Urinary bladder (tissue), 4 donors: ENCODE measurements at places on chromosomes 3 and 15. TPM values are rescaled to one million over a fixed set of nuclear protein-coding genes. Genes with fewer than 3 reads are reported as not detected.

The KBTBD13 gene
- polyA plus RNA-seq, result 0.19 TPM

The NOX5 gene
- 0.19 TPM for polyA plus RNA-seq

The RBPMS2 gene
- 90.9 TPM for polyA plus RNA-seq

The PCOLCE2 gene
- polyA plus RNA-seq, result 82.8 TPM

The UROC1 gene
- polyA plus RNA-seq, result 0.03 TPM

The GP5 gene
- 0.10 TPM for polyA plus RNA-seq

The UBAP1L gene
- 1.9 TPM for polyA plus RNA-seq

The LIPH gene
- polyA plus RNA-seq, result 2.8 TPM

The RTF1 gene
- polyA plus RNA-seq, result 30.5 TPM

The LMAN1L gene
- 0.33 TPM for polyA plus RNA-seq

The KIF9 gene
- polyA plus RNA-seq, result 11.3 TPM

The C2CD4A gene
- polyA plus RNA-seq, result 0.05 TPM

The NEK10 gene
- 2.0 TPM for polyA plus RNA-seq

The CISH gene
- polyA plus RNA-seq, result 7.9 TPM

The BUB1B gene
- 0.27 TPM for polyA plus RNA-seq

The CLRN1 gene
- not detected for polyA plus RNA-seq

The DUOXA1 gene
- polyA plus RNA-seq, result 12.1 TPM

The TRIM59 gene
- polyA plus RNA-seq, result 2.4 TPM

The GOLGA8A gene
- polyA plus RNA-seq, result 13.3 TPM

The CYP8B1 gene
- 0.10 TPM for polyA plus RNA-seq

The EIF4E3 gene
- polyA plus RNA-seq, result 22.8 TPM

The THBS1 gene
- polyA plus RNA-seq, result 244 TPM

The MYO5C gene
- polyA plus RNA-seq, result 4.0 TPM

The SCN11A gene
- 0.32 TPM for polyA plus RNA-seq

The GREM1 gene
- 1.2 TPM for polyA plus RNA-seq

The LARP6 gene
- polyA plus RNA-seq, result 16.7 TPM

The CLDN16 gene
- polyA plus RNA-seq, result 0.16 TPM

The ATG7 gene
- 14.1 TPM for polyA plus RNA-seq

The SPINK8 gene
- polyA plus RNA-seq, result not detected

The FILIP1L gene
- 75.1 TPM for polyA plus RNA-seq

The PCYT1A gene
- 33.2 TPM for polyA plus RNA-seq

The GOLGA8T gene
- polyA plus RNA-seq, result 0.13 TPM

The SLC27A2 gene
- polyA plus RNA-seq, result 1.9 TPM

The PPP1R2 gene
- 47.7 TPM for polyA plus RNA-seq

The AQP9 gene
- polyA plus RNA-seq, result 1.1 TPM

The IL5RA gene
- 0.13 TPM for polyA plus RNA-seq

The PRR20G gene
- not detected for polyA plus RNA-seq

The AGBL1 gene
- not detected for polyA plus RNA-seq
